CD4-positive, alpha-beta T cell treated with Interleukin-6 for 4 hours (primary cell): ENCODE measurements at places on chromosomes 13 and 19.

- no peak for DNase-seq
These were observed 5.0 kb downstream of the PBX4 start for GRCh38 chr19:19613506-19613905.

DNA sequence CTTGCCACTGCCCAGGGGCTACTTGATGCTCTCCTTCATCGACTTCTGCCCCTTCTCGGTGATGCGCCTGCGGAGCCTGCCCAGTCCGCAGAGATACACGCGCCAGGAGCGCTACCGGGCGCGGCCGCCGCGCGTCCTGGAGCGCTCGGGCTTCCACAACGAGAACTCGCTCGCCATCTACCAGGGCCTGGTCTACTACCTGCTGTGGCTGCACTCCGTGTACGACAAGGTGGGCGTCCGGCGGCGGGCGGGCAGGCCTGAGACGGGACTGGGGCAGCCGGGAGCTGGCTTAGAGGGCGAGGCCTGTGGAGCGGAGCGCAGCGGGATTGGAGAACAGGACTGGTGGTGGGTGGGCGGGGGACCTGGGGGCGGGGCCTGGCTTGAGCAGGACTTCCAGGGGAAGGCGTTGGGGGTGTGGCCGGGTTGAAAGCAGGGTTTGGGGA lies 12.7 kb upstream of the PSMD8 start:
- DNase-seq = peak; percentile 82

- no peak for DNase-seq
These were observed 7.3 kb downstream of the ATP4B start for GRCh38 chr13:113650731-113651148.

DNA sequence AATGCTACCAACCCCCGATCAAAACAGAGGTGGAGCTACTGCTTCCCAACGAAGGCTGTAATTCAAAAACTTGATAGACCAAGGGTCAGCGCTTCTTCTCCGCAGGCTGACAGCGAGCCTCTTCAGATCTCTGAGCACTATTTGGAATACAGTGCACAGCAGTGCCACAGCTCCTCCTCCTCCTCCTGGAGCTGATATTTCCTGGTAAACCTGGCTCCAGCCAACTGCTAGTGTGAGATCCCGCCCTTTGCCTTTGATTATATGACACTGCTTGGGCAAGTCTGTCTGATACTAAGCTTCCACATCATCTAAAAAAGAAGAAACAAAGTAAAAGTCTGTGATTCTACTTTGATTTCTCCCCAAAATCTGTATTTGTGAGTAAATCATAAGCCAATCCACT lies 710.5 kb downstream of the DACH1 start:
- no peak for DNase-seq
